ENCODE measurements at places on chromosomes 2 and 18.
A peak's percentile ranks its signal among the peaks of the same experiment; 100 is the strongest.

DNA sequence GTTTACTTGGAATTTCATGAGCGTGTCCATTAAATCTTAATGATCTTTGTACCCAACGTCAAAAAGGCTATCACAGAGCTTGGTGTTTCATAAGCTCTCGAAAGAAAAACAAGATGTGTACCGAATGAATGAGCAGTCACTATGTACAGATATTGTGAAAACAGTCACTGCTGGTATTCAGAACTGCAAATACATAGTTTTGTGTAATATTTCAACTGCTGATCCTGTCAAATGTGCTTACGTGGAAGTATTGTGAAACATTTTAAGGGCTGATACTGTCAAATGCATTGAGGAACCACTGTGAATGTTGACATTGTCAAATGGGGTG is 184.2 kb upstream of the KLHL29 start:
- no peak for DNase-seq

- DNase-seq: no peak
Measured at GRCh38 chr2:227098162-227098515, 65.9 kb downstream of the COL4A4 start.

- DNase-seq: no peak
Measured at GRCh38 chr2:96109361-96109680, 7.0 kb downstream of the ADRA2B start.

DNA sequence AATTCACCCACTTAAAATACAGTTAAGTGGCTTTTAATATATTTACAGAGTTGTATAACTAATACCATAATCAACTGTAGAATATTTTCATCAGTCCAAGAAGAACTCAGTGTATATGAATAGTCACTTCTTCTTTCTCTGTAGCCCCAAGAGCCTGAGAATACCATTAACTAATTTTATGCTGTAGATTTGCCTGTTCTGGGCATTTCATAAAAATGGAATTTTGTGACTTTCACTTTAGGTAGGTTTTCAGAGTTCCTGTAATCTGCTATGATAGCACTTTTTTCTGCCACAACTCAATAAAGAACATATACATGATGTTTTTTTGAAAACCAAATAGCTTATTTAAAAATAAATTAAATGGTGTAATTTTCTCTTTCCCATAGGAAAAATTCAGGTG is 57.6 kb downstream of the CCDC102B start:
- no peak for DNase-seq

DNA sequence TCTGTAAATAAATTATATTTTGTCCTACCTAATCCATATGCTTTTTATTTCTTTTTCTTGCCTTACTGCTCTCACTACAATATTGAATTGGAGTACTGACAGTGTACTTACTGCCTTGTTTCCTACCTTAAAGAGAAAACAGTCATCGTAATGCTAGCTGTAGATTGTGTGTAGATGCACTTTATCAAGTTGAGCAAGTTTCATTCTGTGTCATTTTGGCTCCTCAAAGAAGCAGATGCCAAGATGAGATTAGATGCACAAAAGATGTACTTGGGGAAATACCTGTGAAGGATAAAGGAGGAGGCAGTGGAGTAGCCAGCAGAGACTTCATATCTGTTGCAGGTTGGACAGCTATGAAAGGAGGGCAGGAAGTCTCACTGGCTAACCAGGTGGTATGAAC is 145.5 kb downstream of the FTCDNL1 start:
- no peak for DNase-seq

- DNase-seq: no peak
Measured at GRCh38 chr2:55136138-55136541, 85.9 kb upstream of the RTN4 start.

DNA sequence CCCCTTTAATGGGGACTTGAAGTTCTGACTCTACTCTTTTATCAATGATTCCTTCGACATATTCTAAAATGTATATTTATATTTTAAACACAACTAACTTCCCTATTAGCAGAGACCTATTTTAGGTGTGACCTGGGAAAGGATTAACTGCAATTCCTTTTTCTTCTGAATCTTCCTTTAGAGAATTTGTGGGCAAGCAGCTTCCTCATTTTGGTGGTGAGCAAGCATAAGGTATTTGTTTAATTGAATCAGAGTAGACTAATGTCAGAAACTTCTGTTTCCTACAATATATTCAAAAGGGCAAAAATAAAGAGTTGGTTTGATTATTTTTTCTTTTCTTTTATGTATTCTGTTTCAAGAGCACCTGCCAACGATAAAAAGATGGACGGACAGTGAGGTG is 237.0 kb downstream of the IKZF2 start:
- DNase-seq: no peak

- DNase-seq: peak; percentile 19
Measured at GRCh38 chr18:46393230-46393629, 263.8 kb downstream of the LOXHD1 start.

DNA sequence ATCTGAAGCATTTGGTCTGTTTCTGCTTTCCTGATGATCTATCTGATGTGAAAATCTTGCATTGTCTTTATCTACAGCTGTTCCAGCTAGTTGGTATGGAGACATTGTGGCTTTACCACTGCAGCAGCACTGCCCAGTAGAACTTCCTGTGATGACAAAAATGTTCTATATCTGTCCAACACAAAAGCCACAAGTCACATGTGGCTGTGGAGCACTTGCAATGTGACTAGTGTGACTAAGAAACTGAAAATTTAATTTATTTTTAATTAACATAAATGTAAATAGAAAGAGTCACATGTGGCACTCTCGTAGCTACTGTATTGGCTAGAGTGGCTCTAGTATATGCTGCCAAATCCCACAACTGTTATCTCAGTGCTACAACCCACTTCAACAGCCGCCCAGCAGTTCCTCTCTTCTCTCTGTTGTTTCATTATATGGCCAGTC is 425.7 kb downstream of the SETBP1 start:
- no peak for DNase-seq

- DNase-seq: no peak
Measured at GRCh38 chr18:986051-986450, 81.4 kb downstream of the ADCYAP1 start.

DNA sequence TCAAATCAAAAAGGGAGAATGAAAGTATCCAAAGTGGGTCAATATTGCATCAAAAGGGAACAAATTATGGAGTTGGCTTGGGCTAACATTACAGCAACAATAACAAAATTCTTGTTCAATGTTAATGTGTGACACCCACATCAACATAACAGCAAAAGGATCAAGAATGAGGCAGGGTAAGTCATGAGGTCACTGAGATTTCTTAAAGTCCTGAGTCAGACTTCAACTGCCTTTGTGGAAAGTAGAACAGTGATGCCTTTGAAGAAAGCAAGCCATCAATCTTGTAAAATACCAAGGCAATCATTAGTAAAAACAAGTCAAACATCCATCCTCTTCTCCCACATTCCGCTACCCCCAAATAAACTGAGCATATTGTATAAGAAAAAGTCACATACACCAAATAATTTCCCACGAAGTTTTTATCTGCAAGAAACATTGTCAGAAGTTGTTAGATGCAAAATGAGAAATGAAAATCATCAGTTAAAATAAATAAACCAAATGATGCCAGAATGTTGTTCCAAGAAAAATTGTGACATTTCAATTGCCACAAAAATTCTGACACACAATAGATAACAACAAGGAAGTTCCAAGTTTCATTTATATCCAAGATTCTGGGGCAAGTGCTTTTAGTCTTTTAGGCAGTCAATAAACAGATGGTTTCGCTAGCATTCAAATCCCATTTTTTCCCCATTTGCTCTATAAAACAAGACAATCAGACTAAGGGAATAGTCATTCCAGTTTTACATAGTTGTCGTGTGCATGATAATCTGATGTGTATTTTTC is 216.1 kb upstream of the SETBP1 start:
- no peak for DNase-seq

DNA sequence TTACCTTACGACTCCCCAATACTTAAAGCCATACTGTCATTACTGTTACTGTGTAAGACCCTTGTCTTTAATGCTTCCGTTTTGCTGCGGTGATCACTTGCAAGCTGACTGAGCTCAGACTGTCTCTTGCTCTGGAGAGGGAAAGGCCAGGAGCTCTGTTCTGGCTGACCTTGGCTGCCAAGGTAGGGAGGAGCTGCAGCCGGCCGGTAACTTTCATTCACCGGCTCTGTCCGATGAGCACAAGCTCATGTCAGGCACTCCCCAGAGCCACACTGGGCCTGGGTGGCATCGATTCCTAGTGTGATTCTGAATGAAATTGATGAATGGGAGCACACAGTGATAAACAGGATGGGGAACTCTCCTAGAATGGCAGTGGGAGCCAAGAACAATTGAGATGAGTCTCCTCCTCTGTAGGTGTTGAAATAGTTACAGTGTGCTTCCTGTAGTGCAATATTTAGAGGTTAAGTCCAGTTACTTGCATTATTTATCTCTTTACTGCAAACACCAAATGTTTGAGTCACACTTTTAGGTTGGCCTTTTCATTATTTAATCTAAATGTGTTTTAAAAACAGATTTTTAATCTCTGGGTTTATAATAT is 100.9 kb downstream of the ATP9B start:
- DNase-seq: no peak

DNA sequence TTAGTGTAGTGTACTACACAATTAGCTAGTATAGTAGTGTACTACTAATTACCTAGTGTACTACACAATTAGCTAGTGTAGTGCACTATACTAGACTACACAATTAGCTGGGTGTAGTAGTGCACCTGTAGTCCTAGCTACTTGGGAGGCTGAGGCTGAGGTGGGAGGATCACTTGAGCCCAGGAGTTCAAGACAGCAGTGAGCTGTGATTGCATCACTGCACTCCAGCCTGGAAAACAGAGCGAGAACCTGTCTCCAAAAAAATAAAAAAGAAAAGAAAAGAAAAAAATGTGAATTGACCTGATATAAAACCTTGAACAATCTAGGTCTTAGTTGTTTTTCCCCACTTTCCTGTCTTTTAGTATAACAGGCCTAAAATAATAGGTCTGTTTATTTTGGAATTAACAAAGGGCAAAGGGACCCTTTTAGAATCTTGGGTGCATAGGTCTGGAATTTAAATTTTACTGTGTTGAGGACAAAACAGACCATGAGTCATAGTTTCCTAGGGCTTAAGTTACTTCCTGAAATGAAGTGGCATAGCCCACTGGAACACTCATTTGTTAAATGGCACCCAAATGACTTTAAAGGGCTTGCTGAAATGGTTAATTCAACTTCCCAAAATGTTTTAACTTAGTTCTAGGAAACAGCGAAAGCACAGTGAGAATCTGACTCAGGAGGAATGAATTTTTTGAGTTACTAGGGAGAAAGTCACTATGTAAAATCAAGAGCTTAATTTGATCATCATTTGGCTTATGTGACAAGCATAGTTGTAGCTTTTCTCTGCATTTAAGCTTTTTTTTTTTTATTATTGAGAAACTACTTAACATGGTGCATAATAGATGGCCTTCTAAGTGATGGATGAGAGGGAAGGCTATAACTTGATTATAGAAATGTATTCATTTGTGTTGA is 50.7 kb upstream of the ARL5A start:
- DNase-seq: no peak

DNA sequence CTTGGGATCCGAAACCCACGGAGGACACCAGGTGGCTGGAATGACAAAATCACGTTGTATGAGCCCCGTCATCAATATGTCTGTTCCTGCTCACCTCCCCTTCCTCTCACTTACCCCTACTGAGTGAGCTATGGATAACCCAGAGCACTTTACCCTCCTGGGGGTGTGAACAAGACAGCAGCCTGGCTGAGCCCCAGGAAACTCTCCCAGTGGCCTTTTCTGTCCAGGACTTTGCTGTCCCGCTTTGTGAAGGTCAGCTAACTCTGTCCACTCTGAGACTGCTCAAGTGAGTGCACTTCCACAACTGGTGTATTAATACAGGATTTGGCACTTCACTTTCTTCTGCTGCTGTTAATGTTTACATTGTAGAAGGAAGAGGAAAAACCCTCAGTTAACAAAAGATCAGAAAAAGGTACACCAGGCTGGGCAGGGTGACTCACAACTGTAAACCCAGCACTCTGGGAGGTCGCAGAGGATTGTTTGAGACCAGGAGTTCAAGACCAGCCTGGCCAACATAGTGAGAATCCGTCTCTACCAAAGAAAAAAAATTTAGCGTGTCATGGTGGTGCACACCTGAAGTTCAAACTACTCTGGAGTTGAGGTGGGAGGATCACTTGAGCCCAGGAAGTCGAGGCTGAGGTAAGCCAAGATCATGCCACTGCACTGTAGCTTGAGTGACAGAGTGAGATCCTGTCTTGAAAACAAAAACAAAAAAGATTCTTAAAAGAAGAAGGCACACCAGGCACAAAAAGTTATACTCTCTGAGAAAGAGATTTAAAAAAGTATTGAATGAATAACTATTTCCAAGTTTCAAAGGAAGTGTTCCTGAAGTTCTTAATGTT is 90.3 kb downstream of the CLHC1 start:
- DNase-seq: no peak

DNA sequence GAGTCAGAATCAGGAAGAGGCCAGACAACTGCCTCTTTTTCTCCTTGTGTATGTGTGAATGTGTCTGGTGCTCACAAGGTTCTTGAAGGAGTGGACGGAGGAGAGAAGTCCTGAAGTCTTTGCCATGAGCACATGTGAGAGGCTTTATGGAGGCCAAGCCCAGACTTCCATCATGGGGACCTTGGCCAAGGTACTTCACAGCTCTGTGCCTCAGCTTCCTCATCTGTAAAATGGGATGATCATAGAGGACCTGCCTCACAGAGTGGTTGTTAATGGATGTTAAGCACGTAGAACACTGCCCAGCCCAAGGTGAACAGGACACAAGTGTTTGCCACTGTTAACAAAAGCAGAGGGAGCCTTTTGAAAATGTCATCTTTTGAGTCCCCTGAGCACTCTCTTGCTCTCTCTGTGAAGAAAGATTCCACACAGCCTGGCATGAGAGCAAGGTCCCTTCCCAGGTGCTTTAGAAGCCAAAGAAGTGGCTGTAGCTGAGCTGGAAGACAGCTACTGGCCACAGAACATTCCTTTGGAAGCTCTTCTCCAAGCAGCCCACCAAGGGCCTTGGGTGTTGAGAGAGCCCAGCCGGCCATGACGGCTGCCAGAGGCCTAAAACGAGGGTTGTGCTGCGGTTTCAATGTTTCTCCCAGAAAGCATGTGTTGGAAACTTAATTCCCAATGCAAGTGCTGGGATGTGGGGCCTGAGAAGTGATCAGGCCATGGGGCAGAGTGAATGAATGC is 41.8 kb upstream of the ASPRV1 start:
- DNase-seq: no peak

DNA sequence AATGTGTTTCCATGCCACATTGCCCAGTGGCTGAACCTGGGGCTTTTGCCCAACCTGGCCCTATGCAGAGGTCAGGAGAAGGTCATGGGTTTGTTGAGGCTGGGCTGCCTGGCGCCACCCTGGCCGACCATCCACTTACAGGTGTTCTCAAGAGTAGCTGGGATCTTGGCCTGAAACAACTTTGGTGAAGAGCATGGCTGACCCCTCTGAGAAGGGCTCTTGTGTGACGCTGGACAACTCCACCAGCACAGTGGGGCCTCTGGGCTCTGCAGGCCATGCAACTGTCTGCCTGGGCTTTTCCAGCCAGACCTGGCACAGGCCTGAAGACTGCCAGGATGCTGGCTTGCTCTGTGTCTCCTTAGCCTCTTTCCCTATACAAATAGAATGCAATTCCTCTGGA is 76.4 kb upstream of the ZNG1B start:
- no peak for DNase-seq

DNA sequence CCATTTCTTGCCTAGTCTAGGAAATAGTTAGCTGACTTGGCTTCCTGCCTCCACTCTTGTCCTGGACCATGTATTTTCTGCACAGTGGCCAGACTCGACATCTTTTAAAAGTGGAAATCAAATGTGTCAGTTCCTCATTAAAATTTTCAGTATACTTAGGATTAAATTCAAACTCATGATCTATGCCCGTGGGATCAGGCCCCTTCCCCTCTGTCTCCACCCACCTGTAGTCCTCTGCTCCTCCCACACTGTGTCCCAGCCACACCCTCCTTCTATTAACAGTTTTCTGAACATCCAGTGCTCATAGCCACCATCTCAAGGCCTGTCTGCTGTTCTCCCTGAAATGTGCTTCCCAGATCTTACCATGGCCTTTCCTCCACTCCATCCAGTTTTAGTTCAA is 13.3 kb downstream of the ARHGAP25 start:
- no peak for DNase-seq
